Mesenteric fat pad (tissue), 1 donor: ENCODE measurements at places on chromosomes 6 and 20. TPM values are rescaled to one million over a fixed set of nuclear protein-coding genes. Genes with fewer than 3 reads are reported as not detected.

The TP53RK gene
- 9.9 TPM for total RNA-seq

- no peak for DNase-seq
Measured at GRCh38 chr20:37584238-37584807, 56.6 kb upstream of the BLCAP start.

- no peak for DNase-seq
Measured at GRCh38 chr6:54135665-54136369, 24.6 kb downstream of the MLIP start.

The FRMD1 gene
- total RNA-seq, result 7.6 TPM

DNA sequence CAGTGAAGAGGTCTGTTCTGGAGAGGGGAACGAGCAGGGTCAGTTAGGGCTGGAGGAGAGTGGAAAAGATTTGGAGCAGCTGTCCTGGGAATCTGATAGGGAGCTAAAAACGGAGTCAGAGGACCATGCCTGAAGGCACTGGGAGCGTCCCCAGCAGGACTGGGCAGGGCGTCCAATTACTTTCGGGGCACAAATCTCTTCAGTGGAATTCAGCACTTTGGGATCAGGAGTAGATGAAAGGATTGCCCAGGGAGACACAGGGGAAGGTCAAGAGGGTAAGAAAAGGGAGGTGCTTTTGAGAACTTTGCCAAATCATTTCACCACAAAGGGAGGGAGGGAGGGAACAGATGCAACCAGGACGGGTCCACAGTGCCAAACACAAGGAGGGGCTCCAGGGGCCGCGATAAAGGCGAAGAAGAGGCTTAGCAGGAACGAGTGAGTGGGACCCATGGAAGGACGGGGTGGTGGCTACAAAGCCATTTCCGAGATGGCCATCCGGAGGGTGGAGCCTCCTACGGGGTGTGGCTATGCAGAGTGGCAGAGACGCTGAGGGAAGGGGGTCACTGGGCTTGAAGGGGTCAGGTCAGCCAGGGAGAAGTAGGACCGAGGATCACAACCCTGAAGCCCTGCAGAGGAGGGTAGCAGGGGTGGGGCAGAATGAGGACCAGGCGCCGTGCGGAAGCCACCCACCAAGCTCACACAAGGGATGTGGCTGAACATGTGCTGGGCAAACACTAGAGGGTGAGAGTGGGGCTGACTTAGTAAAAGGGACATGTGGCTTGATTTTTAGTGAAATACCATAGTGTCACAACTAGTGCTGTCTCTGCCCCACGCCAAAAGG is 180.0 kb upstream of the RREB1 start:
- no peak for DNase-seq

GRCh38 chr6:114119056-114119455 is 148.1 kb upstream of the HDAC2 start:
- DNase-seq, result no peak

- no peak for DNase-seq
Measured at GRCh38 chr20:62670156-62670555, 27.9 kb downstream of the SLCO4A1 start.

DNA sequence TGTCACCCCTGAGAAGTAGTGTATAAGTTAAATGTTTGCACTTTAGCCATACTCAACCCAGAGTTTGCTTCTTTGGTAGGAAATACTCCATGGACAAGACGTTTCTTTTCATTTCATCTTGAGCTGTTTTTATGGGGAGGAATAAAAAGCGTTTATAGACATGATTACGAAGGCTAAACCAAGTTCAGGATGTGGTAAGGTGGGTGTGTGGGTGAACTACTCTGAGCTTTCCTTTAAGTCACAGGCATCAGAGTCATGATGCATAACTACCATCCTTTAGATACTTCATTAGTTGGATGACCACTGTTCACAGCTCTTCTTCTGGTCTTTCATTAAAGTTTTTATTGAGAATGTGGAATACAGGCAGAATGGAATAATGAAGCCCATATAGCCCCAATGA is 48.9 kb downstream of the EBF4 start:
- DNase-seq, result no peak

The CCNC gene
- total RNA-seq, result 45.3 TPM

DNA sequence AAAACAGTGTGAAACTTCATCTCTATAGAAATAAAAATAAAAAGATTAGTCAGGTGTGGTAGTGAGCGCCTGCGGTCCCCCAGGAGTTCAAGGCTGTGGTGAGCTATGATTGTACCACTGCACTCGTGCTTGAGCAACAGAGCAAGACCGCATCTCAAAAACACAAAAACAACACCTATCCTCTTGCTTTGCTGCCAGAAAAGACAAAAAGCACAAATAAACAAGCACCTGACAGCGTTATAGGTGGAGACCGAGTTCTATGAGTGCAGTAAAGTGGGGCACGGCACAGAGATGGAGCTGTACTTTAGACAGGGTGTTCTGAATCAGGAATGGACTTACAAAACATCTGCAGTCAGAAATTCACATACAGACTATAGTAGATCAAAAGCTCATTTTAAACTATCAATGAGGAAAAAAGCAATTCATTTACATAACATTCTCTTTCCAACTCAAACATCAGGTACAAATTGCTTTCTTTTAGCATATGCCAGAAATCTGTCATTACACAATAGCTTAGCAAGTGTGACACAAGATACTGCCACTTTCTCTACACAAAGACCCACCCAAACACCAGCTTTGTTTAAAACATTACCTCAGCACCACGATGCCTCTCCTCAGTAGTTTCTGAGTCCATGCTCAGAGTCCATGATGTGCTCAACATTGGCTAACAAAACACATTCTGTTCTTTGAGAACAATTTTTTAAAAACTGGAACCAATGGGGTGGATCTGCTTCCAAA is 10.1 kb downstream of the EZR start:
- no peak for DNase-seq

GRCh38 chr6:30884521-30885480 is 482 bp downstream of the DDR1 start:
- DNase-seq, result peak; percentile 88

The NHSL1 gene
- 11.9 TPM for total RNA-seq

The SLC13A3 gene
- 1.5 TPM for total RNA-seq

The RIPPLY2 gene
- not detected for total RNA-seq

GRCh38 chr6:2054516-2055067 is 190.8 kb downstream of the GMDS start:
- DNase-seq, result no peak

GRCh38 chr6:20770773-20771172 is 236.5 kb downstream of the CDKAL1 start:
- no peak for DNase-seq

- DNase-seq, result no peak
Measured at GRCh38 chr6:154805288-154805911, 72.2 kb downstream of the SCAF8 start.

The THBS2 gene
- 270 TPM for total RNA-seq

DNA sequence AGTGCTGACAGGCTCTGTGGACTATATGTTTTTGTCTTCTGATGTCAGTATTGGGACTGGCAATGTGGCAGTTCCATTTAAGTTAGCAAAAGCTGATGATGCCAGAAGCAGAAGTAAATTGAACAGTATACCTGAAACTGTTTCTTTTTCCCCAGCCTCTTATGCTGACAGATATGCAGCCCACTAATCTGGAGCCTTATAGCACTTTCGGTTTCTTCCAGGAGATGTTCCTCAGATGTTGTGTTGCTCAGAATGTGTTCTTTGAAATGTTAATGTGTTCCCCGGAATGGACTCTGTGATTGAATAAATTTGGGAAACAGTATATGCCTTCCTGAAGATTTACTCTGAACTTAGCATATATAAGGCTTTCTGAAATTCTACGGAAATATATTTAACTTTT is 80.7 kb upstream of the MRAP2 start:
- no peak for DNase-seq

The LKAAEAR1 gene
- not detected for total RNA-seq

DNA sequence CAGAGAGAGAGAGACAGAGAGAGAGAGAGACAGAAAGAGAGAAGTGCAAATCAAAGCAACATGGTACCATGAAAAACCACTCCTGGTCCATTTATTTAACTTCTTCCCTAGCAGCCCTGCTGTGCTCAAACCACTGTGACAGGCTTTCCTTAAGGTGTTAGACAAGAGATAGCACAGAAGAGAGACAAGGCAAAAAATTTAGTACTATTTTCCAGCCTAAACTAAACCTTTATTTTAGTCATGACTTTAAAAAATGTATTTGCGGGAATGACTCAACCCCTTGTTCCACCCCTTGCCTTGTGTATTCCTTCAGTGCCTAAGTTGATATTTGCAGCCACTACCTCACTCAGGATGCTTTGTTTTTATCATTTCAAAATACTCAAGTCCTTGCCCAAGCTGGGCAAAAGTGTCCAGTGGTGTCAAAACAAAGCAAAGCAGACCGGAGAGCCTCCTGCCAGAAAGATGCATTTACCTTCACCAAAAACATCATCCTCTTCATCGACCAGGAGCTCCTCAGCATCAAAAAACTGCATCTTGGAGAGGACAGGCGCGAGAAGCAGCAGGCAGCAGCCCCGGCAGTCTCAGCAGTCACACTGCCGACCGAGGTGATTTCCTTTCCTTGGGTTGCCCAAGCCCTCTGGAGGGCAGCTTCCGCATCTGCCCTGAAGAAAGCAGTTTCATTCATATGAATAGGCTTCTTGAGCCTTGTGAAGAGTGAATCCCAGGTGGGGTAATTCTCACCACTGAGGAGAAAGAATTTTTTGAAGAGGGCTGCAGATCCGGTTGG is at the start of gene RIPOR2:
Gene RIPOR2 (minus strand): TSS at position 595 of the 787 bp plus-strand sequence. CDS start 62 bp downstream, at position 533.
- DNase-seq, result no peak

The TMEM217 gene
- 0.51 TPM for total RNA-seq

DNA sequence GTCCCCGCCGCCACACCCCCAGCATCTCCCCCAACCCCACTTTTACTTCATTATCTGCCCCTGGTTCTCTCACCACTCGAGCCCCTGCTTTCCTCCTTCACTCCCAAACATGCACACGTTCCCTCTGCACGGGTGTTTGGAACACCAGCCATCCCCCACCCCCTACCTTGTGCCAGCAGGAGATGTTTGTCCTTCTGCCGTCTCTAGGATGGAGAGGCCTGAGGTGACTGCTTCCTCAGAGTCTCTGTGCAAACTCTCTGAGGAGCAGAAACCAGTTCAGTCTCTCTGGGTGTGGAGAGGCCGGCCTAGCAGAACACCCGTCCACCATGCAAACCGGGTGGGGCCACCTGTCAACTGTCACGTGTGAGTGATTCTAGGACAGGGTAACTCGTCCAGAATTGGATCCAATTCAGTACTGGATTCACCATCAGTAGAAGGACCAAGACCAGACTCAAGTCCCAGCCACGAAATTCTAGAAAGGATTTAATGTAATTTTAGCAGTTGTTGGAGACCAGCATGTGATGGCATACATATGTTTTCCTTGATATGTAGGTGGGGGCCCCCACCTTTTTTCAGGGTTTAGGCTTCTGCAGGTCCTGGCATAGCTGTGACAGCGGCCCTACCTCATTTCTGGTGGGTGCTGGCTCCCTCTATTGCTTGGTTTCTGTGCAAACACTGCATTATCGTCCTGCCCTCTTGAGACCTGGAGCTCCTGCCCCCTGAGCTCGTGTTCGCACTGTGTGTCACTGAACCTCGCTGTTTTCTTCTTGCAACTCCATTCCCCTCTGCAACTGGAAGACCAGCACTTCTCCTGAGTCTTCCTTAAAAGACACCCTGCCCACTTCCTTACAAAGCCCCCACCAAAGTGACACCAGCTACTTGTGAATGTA is at the start of gene RAET1E:
Gene RAET1E (minus strand): TSS at position 259 of the 890 bp plus-strand sequence. CDS start 7,212 bp downstream, outside the sequence.
- DNase-seq, result peak; percentile 78

GRCh38 chr6:77021778-77022177 is 441.5 kb downstream of the HTR1B start:
- DNase-seq, result no peak

The VPS16 gene
- total RNA-seq, result 42.0 TPM

The CRYBG1 gene
- 27.4 TPM for total RNA-seq

The PRDM1 gene
- 10.6 TPM for total RNA-seq

The OR2J3 gene
- not detected for total RNA-seq

DNA sequence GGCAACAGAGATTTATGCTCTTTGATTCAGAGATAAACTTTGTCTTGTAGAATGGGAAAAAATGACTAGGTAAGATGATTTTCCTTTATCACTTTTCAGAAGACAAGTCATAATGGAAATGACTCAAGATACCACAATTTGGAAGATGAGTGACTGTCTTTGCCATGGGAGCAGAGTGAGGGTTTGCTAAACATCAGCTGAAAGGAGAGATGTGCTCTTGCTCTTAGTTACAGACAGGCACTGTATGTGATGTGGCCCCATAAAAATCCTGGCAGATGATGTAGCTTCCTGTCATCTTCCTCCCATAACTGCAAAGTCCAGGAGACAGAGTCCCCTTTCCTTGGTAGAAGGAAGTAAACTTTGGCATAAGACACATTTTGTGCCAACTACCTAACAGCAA is 47.6 kb downstream of the BACH2 start:
- DNase-seq, result no peak

GRCh38 chr6:167645368-167645767 is 181.3 kb upstream of the AFDN start:
- DNase-seq, result no peak

The BANF2 gene
- not detected for total RNA-seq

DNA sequence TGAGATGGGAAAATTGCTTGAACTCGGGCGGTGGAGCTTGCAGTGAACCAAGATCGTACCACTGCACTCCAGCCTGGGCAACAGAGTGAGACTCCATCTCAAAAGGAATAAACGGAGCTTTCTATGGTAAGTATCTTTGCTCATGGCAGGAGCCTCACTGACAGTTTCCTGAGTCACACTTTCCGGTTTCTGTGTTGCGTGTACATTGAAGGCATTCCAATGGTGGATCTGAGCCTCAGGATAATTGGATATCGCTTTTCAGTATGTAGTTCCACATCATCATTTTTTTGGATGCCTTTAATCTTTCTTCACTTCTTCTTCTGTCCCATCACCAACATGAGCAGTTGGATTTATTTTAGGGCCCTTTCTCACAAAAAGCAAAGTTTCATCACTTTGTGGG is 28.6 kb upstream of the GTSF1L start:
- DNase-seq, result no peak

DNA sequence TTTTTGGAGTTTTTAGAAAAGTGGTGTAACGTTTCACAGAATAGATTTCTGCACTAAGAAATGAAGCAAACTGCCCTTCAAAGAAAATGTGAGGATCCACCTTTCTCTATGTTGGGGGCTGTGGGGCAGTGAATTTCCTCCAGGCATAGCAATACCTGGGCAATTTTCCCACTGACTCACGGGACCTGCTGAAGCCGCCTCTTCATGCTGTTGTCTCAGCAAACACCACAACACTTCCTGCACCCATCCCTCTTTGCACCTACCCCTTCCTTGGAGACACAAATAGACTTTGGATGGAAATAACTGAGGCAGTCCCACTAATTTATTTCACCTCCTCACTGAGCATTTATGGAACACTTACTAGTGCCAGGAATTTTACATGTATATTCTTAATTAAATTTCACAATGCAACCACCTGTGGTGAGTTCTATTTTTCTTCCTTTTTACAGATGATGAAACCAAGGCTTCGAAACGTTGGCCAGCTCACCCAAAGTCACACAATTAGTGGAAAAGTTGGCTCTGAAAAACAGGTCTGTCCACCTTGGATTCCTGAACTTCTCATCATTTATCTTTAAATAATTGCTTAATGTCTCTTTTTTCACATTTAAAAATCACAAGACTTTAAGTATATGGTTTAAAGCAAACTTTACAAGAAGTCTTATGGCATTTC is 17.2 kb upstream of the ADGRF1 start:
- DNase-seq, result no peak

- DNase-seq, result no peak
Measured at GRCh38 chr6:4962905-4963304, 40.9 kb downstream of the RPP40 start.

GRCh38 chr6:155195903-155196302 is 67.9 kb upstream of the CLDN20 start:
- DNase-seq, result no peak
